CD4-positive, alpha-beta T cell treated with Interleukin-2 at 100 ng/mL for 4 hours (primary cell): ENCODE measurements at places on chromosomes 13 and 19.

DNA sequence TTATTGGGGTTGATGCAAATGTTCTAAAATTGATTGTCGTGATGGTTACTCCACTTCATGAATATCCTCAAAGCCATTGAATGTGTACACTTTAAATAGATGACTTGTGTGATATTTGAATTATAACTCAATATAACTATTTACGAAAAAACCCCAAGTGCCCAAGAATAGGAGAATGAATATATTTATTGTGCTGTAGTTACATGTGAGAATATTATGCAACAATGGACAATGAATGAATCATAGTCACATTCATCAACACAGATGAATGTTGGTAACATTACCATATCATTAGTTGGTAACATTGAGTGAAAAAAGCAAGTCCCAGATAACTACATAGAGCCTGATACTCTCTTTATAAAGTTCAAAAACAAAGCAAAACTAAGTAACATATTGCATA is 127.8 kb upstream of the UBL3 start:
- no peak for DNase-seq

DNA sequence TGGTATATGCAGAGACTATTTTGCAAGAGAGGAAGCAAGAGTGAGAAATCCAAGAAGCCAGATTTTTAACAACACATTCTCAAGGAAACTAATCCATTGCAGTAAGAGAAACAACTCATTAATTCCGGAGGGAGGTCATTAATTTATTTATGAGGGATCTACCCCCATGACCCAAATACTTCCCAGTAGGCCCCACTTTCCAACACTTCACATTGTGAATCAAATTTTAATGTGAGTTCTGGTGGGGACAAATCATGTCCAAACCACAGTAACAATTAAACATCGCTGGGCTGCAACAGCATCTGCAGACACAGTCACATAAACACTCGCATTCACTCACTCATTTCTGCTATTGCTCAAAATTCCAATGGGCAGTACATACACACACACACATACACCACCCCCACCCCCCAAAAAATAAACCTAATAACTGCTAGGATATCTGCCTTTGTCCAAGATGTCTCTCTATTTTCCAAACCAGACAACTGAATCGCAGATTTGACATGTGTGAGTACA is 1483.7 kb downstream of the PCDH9 start:
- no peak for DNase-seq

DNA sequence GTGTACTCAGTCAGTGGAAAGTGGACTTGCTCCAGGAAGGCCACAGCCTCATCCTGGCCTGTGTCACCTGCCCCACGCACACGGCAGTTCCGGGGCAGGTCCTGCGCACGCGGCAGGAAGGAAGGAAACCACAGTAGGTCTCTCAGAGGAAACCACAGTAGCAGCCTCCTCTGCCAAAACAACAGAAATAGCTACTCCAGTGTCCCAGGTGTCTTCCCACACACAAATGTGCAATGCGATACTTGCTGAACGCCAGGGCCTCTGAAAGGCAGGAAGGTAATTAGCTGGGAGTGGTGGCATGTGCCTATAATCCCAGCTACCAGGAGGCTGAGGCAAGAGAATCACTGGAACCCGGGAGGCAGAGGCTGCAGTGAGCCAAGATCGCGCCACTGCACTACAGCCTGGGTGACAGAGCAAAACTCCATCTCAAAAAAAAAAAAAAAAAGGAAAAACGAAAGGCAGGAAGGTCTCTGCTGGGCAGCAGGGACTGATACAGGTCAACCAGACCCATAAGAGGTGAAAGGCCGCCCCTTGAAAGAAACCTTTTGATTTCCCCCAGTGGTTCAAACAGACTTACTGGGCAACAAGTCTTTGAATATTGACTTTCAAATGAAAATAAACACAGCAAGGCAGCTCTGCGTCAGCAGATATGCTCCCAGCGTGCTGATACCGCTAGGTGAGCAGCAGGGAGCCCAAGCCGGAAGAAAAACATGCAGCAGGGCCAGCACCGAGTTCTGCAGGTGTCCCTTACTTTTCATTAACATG is 49.5 kb downstream of the CRYL1 start:
- peak; percentile 58 for DNase-seq

- no peak for DNase-seq
Observed at GRCh38 chr13:21039097-21039800, 22.1 kb downstream of the LATS2 start.

DNA sequence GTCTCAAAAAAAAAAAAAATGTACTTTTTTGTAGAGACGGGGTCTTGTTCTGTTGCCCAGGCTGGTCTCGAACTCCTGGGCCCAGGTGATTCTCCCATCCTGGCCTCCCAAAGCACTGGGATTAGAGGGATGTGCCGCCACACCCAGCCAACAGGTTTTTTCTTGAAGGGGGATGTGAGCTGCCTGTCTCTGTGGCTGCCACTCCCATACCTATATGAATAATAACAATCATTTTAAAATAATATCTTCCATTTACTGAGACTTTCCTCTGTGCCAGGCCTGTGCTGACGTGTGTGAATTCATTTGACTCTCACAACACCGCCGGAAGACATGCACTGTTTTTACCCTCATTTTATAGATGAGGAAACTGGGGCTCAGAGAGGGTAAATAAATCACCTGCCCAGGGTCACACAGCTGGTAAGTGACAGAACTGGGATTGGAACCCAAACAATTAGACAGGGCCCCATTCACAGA is 7.2 kb upstream of the BCL3 start:
- DNase-seq = no peak

DNA sequence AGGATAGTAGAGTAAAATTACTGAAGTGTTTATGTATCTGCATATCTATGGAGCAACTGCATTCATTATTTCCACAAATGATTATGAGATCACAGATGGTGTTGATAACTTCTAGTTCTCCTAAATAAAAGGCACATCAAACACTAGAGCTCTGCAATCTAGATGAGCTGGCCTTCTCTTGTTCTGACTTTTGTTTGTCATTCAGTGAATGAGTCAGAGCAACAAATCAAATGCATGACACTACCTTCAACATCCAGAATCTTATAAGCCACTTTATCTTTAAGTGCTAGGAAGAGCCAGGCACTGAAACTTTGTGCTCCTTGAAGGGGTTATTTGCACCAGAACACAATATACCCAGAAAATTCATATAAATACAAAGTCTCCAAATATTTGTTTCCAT is 456.0 kb downstream of the PCDH17 start:
- no peak for DNase-seq

DNA sequence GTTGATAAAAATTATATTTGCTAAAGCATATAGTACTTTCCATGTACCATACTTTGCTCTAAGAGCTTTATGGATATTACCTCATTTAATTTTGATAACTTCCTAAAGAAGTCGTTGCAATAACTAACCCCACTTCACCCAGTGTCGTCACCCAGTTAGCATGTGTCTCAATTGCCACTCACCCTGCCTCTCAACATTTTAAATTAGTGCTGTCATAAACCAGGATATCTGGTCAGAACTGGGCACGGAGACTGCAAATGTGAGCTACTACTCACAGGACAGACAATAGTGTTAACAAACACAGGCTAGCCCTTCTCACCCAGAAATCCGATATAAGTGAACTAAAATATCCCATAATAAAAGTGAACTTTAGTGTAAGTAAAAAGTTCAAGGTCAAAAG is 430.6 kb downstream of the KLF12 start:
- DNase-seq = no peak

- DNase-seq = no peak
Observed at GRCh38 chr13:43434191-43434590, 352.6 kb downstream of the ENOX1 start.

DNA sequence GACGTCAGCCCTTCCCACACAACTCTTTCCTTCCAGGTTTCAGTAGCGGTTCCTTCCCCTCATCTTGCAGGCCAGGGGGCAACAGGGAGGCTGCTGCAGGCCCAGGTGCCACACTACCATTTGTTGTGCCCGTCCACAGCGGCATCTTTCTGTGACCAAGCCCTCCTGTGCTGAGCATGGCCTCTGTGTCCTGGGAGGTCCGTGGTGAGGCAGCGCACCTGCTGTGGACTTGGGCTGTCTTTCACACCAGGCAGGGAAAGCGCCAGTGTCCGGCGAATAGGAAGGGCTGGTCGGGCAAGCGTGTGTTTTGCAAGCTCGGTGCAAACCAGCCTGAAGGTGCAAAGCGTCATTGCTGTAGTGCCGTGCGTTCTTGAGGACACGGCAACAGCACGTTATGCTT is 21.4 kb downstream of the SLC15A1 start:
- no peak for DNase-seq

DNA sequence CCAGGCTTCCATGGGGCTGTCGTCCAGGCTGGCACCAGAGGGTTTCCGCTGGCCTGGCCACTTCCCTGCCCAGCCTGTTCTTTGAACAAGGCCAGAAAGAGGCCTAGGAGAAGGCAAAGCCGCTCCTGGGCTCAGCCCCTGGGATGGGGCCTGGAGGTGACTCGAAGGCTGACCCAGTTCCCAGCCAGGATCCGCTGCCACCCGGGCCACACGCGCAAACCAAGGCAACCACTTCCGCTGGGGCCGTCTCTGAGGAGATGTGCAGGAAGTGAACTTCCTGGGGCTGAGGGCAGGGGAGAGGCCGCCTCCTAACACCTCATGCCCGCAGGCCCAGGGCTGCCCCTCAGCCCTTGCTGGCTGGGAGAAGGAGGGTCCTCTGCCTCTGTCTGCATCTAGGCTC is 15.2 kb downstream of the PLEKHF1 start:
- peak; percentile 77 for DNase-seq
